ENCODE measurements at places on chromosomes 4 and X.

DNA sequence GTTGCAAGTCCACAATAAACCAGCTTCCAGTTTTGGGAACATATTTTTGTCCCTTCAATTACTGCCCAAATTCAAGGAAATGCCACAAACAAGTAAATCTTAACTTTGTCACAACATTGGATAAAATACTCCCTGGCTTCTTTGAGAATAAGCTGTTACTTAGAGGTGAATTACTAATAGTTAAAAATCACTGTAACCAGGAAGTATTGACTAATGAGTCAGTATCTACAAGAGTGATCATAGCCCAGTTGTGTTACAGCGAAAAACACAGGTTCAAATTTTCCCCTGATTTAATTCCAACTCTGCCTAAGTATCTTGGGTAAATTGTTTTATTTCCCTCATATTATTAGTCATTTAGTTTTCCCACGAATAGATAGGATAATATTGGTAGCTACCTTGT, 291.2 kb upstream of the PPARGC1A start:
- DNase-seq: no peak

DNA sequence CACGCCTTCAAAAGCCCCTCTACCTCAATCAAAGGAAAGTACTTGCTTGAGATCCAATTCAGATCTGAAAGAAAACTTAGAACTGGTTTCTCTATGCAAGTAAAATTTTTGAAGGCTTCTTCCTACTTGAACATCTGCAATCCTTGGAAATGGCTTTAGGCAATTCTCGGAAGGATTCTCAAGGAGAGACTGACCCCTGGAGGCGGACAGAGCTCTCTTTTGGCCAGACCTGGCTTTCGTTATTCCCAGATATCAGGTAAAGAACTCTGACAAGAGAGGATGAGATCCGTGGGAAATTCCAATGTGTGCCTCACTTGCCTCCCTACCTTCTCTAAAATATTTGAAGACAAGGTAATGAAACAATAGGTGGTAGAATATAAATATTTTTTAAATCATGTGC, 670.3 kb upstream of the FAM241A start:
- no peak for DNase-seq

DNA sequence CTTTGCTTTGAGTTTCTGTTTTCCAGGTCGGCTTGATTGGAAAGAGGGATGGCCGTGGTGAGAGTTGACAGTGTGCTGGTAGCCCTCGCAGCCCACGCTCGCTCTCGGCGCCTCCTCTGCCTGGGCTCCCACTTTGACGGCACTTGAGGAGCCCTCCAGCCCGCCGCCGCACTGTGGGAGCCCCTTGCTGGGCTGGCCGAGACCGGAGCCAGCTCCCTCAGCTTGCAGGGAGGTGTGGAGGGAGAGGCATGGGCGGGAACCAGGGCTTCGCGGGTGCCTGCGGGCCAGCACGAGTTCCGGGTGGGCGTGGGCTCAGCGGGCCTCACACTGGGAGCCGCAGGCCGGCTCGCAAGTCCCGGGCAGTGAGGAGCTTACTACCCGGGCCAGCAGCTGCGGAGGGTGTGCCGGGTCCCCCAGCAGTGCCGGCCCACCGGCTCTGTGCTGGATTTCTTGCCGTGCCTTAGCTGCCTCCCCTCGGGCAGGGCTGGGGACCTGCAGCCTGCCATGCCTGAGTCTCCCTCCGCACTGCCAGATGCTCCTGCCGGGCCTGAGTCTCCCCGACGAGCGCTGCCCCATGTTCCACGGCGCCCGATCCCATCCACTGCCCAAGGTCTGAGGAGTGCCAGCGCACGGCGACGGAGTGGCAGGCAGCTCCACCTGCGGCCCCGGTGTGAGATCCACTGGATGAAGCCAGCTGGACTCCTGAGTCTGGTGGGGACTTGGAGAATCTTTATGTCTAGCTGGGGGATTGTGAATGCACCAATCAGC, 166.4 kb upstream of the FAT1 start:
- no peak for DNase-seq

- no peak for DNase-seq
These were observed 13.3 kb downstream of the TFE3 start for GRCh38 chrX:49029876-49030275.

GRCh38 chr4:69124941-69125340, 28.7 kb downstream of the UGT2B7 start:
- DNase-seq: no peak

DNA sequence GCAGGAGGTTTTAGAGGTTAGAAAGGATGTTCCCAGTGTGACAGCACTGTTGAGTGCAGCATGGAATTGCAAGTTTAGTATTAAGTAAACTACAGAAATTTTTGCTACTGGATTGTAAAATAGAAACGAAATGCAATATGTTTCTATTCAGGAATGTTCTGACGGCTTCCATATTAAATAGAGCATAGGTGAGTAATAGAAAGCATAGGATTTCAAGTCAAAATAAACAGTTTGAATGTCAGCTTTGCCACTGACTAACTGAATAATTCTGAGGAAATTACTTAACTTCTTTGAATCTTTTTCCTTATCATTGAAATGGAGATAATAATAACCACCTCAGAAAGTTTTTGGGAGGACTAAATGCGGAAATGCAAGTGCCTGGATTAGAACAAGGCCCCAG, 331.9 kb upstream of the GK2 start:
- no peak for DNase-seq

DNA sequence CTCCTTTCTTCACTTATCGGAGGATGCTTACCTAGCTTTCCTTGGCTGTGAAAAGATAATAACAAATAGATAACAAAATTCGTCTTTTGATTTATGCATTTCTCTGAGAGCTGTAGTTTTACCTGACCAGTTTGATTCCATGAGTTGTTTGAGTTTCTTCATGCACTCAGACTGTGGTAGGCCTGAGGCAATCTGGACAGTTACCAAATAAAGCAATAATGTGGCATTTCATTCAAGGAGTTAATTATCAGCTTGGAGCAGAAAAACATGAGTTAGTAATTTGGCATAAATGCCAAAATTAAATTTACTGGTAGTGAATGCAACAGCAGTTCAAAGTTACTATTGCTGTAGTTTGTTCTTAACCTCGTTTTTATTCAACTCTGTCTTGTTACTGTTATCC, 53.5 kb downstream of the FABP2 start:
- DNase-seq: no peak

DNA sequence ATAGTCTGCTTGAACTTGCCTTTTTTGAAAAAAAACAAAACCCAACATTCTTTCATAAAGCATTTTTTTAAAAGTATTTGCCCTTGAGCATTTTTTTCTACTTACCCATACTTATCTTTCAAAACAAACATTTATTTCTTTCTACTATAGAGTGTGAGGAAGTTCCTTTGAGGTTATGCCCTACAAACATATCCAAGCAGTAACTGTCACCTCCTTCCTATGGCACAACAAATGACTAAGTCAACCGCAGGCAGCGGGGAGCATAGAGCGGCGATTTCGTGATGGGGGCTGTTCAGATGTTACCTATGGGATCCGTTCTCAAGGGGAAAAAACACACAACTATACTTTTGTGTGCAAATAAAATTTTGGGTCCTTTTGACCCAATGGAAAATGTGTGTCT, 19.4 kb downstream of the SPRY1 start:
- no peak for DNase-seq

DNA sequence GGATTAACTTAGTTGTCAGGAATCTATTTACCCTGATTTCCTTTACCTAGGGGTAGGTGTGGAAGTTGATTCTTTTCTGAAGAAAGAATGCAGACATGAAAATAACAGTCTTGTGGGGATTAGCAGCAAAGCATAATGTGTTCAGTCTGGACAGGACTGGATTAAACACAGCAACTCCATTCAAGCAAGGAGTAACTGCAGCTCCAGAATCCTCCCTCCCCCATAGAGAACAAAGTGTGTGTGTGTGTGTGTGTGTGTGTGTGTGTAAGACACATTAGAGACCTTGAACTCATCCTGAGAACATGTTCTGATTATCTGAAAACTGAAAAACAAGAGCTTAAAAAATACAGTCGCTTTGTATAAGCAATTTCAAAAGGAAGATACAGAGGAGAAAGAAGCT, 9.3 kb downstream of the C4orf54 start:
- no peak for DNase-seq

- DNase-seq: no peak
These were observed 584.3 kb downstream of the KLHL13 start for GRCh38 chrX:117532339-117532738.

DNA sequence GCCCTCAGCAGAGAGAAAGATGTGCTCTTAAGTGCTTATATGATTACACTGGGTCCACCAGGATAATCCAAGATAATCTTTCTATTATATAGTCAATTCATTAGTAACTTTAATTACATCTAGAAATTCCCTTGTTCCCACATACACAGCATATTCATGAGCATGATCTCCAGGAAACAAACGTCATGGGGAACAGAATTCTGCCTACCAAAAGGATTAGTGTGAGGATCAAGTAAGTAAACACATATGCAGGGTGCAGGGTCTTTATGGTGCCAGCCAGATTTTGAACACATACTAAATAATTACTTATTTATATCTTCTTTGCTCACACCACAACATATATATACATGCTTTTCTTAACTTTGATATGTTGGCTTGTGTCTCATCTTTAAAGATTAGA, 169.1 kb downstream of the KCTD8 start:
- no peak for DNase-seq

- DNase-seq: no peak
These were observed 44.3 kb downstream of the BMPR1B start for GRCh38 chr4:94802091-94802490.

- no peak for DNase-seq
These were observed 223.0 kb upstream of the GATB start for GRCh38 chr4:151983854-151984253.

- DNase-seq: no peak
These were observed 29.4 kb downstream of the IRF2 start for GRCh38 chr4:184444953-184445309.

DNA sequence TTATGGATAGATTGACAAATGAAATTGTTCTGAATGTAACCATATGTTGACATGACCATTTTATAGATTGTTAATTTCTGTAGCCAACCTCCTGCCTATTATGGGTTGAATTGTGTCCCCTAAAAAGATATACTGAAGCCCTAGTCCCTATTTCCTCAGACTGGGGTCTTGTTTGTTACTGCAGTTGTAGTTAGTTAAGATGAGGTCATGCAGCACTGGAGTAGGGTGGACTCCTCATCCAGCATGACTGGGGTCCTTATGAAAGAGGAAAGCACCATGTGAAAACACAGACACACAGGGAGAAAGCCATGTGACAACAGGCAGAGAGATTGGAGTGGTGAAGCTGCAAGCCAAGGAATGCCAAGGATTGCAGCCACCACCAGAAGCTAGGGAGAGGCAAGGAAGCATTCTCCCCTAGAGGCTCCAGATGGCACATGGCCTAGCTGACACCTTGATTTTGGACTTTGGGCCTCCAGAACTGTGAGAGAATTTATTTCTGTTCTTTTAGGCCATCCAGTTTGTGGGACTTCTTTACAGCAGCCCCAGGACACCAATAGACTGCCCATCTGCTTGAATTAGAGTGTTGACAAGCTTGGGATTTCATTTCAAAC, 14.0 kb downstream of the MTM1 start:
- DNase-seq: no peak

- DNase-seq: no peak
These were observed 95.9 kb downstream of the WDFY3 start for GRCh38 chr4:84870398-84871163.

GRCh38 chrX:54423161-54423888, 16.9 kb upstream of the TSR2 start:
- DNase-seq: no peak

- no peak for DNase-seq
These were observed 26.6 kb downstream of the TRIML2 start for GRCh38 chr4:188082796-188083195.

GRCh38 chrX:132483951-132484350, 4.9 kb downstream of the MBNL3 start:
- no peak for DNase-seq

GRCh38 chr4:8737075-8737474, 134.6 kb downstream of the HMX1 start:
- DNase-seq: no peak

DNA sequence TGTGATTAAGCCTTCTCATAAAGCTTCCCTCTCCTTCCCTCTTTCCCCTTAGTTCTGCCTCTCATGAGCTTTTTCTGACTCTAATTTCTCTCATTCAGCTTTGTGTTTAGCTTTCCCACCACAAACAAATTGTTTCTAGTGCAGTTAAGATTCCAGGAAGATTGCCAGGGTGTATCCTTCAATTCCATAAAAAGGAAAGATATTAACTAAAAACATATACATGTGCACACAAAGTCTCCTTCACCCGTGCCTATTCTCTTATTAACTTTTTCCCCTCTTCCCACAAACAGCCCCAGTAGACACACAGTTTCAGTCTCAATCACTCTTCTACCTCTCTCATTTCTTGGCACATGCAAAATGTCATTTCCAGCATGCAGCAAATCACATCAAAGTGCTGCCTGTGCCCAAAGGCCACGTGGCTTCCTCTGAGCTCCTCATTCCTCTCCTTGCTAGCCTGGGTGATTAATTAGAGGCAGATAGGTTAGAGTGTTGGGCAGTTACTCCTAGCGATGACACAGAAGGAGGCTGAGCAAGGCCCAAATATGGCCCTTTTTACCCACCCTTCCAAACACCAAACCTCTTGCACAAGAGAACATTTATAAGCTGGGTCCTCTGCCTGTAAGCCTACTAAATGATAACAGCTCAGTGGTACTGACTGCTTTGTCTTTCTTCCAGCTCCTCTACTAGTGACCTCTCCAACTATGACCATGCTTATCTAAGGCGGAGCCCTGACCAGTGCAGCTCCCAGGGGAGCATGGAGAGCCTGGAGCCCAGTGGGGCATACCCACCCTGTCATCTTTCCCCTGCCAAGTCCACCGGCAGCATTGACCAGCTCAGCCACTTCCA, 159.6 kb downstream of the SOWAHB start:
- DNase-seq: no peak

- no peak for DNase-seq
These were observed 38.0 kb downstream of the PTTG2 start for GRCh38 chr4:37998226-37998625.

GRCh38 chr4:82712561-82712960, 86.0 kb downstream of the SCD5 start:
- no peak for DNase-seq

GRCh38 chr4:144716778-144717177, 70.8 kb downstream of the HHIP start:
- no peak for DNase-seq

DNA sequence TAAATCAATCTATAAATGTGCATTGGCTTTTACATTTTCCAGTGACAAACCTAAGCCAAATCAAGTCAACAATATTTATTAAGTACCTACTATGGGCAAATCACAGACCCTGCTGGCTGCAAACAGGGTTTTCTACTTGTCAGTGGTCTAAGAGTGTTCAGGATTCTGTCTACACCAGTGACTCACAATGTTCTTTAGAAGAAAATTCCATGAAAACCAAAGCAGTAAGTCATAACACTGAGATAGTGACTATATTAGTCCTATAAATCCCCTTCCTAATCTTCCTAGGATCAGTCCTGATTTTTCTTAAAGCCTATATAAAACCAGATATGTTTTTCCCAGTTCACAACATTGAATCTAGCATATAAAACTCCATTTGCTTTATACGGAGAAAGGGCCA, 69.7 kb downstream of the PPP3CA start:
- no peak for DNase-seq

DNA sequence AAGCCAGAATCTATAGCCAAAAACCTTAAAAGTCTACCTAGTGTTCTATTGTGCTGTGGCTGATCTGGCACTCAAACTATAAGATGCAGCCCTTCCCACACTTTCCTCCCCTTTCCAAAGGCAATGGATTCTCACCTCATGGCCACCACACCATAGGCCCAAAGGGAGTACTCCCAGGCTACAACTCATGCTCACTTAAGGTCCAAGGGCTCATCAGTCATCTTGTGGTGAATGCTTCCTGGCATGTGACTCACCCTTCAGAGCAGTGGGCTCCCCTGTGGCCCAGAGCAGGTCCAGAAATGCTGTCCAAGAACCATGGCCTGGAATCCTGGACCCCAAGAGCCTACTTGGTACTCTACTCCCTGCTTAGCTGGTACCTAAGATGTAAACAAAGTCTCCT, 181.0 kb downstream of the CHRDL1 start:
- DNase-seq: no peak

All from DMS79 treated with DMSO at 0.1 percent for 48 hours (cell line).